Renal cortex interstitium (tissue), 15 donors: ENCODE measurements at places on chromosomes 5 and 9. TPM values are rescaled to one million over a fixed set of nuclear protein-coding genes. Genes with fewer than 3 reads are reported as not detected.

Gene PCDHGC5
- polyA plus RNA-seq, result 0.36 TPM

Gene ARID3C
- 0.14 TPM for polyA plus RNA-seq

Gene ANKRD34B
- polyA plus RNA-seq, result 0.30 TPM

Gene GPR151
- not detected for polyA plus RNA-seq

DNA sequence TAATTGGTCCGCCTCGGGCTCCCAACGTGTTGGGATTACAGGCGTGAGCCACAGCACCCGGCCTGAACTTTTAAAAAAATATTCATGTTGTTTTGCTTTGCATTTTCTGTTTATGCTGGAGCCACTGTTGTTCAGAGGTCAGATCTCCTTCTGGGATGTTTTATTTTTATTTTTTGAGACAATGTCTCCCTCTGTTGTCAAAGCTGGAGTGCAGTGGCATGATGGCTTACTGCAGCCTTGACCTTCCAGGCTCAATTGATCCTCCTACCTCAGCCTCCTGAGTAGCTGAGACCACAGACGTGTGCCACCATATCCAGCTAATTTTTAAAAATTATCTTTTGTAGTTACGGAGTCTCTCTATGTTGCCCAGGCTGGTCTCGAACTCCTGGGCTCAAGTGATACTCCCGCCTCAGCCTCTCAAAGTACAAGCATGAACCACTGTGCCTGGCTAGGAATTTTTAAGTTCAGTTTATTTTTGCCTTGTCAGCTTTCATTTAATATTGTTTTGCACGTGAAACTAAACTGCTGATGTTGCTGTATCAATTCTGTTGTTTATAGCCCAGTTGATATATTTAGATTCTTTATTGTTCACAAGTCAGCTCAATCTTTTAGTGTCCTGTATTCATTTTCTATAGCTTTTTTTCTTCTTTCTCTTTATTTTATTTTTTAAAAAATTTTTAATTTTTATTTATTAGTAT lies 13.7 kb downstream of the TMEFF1 start:
- no peak for DNase-seq

GRCh38 chr5:10376544-10376943 lies 23.0 kb downstream of the MARCHF6 start:
- no peak for DNase-seq

DNA sequence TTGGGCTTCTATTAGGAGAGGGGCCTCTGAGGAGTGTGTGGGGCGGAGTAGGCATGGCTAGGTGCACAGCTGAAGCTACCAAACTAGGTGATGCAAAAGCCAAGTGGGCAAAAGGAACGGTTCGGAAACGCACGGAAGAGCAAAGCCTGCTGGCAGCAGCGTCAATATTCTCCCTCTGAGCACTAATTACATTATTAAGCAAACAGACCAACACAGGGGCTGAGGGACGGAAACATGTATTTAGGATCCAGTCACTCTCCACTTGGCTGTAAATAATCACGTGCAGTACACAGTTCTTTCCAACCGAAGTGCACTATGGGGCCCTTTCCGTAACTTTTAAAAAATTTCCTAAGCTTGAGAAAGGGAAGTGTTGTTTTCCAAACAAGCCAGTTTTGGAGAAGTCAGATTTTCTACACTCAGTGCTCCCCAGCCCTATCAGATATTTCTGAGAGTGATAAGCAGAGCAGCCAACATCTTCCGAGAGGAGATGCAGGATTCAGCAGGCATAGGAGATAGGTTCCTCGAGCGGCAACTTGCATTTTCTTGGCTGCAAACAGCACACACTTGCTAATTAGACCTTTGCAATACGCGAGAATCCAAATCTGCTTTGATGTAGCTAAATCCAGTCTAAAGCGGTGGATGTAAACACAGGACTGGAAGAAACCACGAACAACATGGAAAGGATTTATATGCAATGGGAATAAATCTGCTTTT lies 217.2 kb upstream of the TBCA start:
- DNase-seq, result no peak

- DNase-seq, result no peak
These were observed 115.9 kb upstream of the PHYKPL start for GRCh38 chr5:178348356-178349074.

DNA sequence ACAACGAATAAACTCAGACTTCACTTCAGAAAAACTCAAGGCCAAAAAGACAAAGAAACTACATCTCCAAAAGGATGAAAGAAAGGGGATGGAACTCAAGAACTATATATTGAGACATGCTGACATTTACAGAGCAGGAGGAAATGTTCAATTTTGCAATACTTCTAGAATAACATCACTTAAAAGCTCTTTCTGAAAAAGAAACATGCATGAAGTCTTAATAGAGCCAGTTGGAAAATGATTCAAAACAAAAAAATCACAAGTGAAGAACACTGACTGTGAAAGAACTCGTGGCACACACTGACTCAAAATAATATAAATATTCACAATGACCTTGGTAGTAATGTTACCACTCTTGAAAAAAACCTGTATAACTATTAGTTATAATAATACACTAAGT lies 267.8 kb upstream of the NREP start:
- DNase-seq, result no peak

DNA sequence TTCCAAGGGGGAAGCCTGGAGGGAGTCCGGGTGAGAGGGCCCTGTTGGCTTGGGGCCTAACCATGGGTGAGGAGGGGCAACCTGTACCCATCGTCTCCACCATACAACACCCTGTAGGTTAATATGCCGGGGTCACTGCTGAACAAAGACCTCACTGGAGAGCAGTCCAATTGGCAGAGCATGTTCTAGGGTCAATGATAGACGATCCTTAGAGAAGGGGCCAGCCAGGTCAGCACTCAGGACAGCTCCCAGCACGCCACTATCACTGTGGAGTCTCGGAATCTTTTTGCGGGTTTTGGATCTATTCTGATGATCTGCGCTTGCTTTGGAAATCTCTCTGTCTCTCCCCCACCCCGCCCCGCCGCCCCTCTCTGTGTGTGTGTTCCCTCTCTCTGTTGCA lies 218.4 kb upstream of the MVB12B start:
- DNase-seq, result no peak

GRCh38 chr5:55578771-55579170 lies 44.0 kb upstream of the PLPP1 start:
- no peak for DNase-seq

- no peak for DNase-seq
These were observed 18.6 kb downstream of the MED10 start for GRCh38 chr5:6359555-6360322.

DNA sequence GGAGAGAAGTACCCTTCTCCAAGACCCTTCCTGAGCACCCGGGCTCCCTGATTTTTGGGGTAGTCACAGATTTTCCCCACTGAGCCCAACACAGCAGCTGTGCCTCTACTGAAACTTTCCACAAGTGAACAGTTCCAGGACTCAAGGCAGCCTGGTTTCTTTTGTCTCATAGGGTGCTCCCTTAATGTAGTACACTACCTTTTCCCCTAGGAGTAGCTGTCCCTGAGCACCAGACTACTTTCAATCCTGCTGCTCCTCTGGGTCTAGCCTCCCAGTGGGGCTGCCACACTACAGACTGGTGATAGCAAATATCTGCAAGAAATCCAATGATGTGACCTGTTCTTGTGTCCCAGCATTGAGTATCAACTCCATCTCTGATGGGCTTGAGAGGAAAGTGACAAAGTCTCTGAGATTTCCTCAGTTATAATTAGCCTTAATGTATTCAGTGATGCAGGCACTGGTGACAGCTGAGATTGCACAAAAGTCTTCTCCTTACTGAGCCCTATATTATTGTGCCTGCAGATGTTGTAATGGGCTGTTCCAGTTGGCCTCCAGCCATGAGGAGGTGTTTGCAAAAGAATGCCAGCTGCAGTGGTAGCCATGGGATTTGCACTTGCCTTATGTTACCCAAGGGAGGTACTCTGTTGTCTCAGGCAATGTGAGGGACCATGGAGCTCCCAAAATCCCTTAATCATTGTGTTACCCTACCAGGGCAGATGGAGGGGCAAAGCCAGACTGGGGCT lies 1802.5 kb downstream of the EFNA5 start:
- DNase-seq, result no peak

- DNase-seq, result no peak
These were observed 10.6 kb upstream of the P4HA2 start for GRCh38 chr5:132238169-132238744.
